ENCODE measurements at places on chromosomes 11 and 22.

DNA sequence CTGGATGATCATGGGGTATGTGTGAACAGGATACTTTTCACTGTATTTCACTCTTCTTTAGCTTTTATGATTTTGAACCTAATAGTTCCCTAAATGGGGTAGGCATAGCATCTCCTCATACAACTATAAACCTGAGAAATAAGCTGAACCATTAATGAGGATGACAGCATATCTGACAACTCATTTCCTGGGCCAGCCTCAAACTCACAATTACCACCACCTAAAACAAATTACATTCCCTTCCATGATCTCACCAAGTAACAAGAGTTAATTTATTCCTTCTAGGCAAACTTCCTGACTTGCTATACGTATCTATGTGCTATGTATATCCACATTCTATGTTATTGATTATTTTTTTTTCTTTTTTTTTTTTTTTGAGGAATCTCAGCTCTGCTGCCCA lies 23.0 kb downstream of the SIK3 start:
- DNase-seq: no peak

DNA sequence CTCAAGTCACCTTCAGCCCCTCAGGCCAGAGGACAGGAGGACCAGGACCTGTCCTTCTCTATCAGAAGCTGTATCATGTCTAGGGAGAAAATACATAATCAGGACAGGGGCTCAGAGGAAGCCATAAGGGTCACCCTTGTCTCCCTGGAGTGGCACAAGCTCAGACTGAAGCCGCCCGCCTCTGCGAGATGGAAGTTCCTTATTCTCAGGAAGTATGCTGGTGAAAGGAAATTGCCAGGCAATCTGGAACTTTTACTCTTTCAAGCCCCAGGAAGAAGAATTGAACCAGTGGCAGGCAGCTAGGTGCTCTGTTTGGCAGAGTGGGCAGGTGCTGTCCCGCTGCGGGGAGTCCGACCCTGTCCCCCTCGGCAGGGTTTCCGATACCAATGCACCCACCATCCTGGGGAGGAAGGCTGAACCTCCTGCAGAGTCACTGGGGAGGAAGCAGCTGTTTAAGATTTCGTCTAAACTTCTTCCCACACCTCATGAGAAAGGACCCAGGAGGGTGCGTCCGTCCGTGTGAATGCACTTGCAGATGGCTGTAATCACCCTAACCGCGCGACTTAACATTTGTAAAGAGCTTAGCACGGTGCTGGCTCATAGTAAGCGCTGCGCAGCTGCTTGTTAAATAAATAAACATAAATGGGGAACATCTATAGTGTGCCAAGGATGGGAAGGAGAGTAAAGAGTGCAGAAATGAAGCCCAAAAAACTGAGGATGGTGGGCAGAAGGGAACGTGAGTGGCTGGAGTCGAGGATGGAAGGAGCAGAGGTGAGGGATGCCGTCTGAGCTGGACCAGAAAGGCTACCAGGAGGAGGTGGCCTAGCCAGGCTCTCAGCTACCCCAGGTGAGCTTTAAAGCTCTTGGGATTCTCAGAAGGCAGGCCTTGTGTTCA lies 5.0 kb upstream of the ANO1 start:
- DNase-seq: no peak

- DNase-seq: no peak
Measured at GRCh38 chr11:131036514-131036913, 120.2 kb upstream of the SNX19 start.

DNA sequence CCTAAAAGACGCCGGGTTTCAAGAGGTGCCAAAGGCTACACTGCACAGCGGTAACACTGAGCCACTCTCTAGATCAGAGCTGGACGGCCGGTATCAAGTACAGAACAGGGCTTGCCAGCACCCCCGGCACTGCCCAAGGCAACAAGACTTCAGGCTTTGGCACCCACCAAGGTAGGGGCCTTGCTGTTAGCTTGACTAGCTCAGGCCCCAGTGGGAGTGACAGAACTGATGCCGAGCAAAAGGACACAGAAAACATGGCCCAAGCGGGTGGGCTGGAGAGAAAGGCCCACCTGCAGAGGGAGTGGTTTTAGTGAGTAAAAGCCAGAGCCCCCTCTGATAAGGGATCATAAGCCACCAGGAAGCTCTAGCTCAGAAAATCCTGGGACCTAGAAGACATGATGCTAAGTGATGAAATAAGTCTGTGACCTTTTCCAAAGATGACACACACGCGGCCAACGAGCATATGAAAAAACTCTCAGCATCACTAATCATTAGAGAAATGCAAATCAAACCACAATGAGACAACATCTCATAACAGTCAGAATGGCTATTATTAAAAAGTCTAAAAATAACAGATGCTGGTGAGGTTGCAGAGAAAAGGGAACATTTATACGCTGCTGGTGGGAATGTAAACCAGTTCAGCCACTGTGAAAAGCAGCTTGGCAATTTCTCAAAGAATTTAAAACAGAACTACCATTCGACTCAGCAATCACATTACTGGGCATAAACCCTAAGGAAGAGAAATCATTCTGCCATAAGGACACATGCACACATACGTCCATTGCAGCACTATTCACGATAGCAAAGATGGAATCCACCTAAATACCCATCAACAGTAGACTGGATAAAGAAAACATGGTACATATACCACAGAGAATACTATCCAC lies 12.9 kb downstream of the EHD1 start:
- no peak for DNase-seq

DNA sequence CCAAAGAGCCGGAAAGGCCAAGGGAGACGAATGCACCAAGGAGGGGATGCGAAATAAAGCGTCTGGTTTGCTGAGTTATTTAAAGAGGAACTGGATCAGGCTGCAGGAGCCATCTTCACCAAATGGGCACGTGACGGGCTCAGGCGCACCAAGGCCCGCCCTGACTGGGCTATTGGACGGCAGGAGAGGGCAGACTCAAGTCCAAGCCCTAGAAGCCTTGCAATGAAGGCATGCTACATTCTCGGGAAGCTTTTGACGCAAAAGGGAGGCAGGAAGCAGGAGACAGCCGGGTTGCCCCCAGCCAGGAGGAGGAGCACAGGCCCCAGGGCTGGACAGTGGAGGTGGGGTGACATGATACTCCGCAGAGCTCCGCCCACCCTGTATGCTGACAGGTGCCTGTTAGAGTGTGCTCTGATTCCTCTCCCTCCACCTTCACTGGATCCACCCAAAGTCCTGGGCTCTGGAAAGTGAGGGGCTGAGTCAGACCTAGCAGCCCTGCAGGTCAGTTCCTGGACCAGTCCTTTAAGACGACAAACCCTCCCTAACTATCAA lies 41.5 kb upstream of the BID start:
- DNase-seq: no peak

DNA sequence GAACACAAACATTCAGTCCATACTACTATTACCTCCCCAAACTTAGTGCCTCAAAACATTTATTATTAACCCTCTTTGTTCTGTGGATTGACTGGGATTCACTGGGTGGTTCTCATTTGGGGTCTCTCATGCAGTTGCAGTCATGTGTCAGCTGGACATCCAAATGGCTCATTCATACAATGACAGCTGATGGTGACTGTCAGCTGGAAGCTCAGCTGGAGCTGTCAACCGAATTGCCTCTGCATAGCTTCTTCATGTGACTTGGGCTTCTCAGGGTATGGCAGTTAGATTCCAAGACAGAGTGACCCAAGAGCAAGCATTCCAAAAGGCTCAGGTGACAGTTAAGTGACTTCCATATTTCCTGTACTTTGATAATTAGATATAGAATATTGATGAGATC lies 85.2 kb downstream of the CCDC34 start:
- DNase-seq: no peak

GRCh38 chr22:25751174-25751581 lies 9.2 kb downstream of the MYO18B start:
- no peak for DNase-seq

- no peak for DNase-seq
Measured at GRCh38 chr11:68146704-68147474, 25.7 kb upstream of the CHKA start.

DNA sequence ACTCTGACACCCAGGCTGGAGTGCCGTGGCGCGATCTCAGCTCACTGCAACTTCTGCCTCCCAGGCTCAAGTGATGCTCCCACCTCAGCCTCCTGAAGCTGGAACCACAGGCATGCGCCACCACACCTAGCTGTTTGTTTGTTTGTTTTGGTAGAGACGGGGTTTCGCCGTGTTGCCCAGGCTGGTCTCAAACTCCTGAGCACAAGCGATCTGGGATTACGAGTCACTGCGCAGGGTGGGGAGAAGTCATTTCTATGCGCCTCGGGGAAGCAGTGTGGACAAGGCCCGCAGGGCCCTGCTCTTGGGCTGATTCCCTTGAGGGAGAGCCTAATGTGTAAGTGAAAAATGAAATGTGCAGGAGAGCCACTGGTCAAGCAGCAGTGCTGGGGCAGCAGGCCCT lies 19.6 kb upstream of the SEPTIN5 start:
- DNase-seq: no peak
